ENCODE measurements at places on chromosomes 7 and 10. TPM values are rescaled to one million over a fixed set of nuclear protein-coding genes. Genes with fewer than 3 reads are reported as not detected.
A peak's percentile ranks its signal among the peaks of the same experiment; 100 is the strongest.

GRCh38 chr10:18918532-18918931 lies 130.1 kb upstream of the MALRD1 start:
- peak; percentile 97 for ATAC-seq

DNA sequence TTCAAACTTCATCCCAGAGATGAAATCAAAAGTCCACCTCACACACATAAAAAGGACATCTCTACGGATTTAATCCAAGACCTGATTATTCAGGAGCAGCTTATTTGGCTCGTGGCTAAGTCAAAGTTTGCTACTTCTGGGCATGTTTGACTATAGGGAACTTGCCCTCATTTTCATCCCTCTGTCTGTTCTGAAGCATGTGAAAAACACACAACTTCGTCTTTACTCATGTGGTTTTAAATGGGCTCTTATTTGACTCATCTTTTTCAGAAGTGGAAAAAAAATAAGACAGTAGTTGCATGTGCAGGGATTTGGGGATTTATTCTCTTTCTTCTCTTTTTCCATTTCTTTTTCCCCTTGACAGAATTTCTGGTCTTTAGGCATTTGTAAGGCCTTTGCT lies 295.9 kb downstream of the TFEC start:
- no peak for ATAC-seq

- no peak for ATAC-seq
Measured at GRCh38 chr10:132739225-132739613, 46.7 kb downstream of the NKX6-2 start.

DNA sequence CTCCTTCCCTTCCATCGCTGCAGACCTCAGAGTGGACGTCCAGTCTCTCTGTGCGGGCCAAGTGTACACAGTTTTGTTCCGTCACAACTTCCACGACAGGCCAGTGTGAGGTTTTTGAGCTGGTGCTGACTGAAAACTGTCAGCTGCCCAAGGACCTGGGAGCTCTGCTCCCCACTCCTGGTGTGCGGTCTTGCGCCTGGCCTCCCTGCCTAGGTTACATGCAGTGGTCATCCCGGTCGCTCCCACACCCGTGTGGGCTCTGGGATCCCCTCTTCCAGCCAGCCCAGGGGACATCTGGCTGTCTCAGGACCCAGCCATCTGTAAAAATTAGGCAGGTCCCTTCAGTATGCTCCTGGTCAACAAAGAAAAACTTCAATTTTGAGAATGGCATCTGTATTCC lies 127.5 kb downstream of the VIPR2 start:
- no peak for ATAC-seq

GRCh38 chr10:13987446-13987845 lies 343.3 kb downstream of the FRMD4A start:
- peak; percentile 9 for ATAC-seq

GRCh38 chr10:79093658-79094411 lies 25.1 kb downstream of the ZMIZ1 start:
- peak; percentile 55 for ATAC-seq

DNA sequence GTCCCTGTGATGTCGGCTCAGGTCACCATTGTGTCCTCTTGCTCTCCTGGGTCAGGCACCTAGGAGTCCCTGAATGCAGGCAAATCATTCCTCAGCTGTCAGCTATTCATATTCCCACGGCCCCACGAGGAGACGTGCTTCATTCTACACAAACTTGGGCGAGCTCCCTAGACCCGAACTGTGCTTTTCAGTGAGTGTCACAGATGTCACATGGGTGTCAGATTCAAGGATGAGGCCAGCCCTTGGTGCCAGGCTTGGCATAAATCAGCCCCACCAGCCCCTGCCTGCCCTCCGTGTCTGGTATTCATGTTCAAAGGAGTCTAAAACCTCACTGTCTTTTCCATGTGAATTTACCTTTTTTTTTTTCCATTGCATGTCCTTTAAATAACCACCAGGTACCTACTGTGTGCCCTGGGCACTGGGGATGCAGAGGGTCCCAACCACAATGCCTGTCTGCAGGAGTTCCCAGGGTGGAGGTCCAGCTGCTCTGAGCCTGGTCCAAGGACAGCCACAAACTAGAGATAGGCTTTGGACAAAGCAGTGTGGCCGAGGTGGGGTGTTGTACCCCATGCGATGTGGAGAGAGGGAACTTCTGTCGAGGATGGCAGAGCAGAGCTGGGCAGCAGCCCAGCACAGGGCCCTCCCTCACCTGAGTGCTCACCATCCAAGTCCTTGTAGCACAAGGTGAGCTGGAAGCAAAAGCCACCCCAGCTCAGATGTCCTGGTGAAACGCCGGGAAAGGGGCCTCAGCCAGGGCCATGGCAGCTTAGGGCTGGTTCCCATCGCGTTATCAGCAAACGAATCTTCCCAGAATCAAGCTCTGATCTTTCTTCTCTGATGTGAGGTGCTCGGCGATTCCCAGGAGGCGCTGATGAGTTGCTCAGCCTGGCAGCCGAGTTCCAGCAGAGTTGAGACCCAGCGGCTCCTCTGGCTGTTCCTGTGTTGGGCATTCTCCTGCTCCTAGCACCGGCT lies 611.9 kb downstream of the PTPRN2 start:
- no peak for ATAC-seq

- ATAC-seq = no peak
Measured at GRCh38 chr10:106712988-106713387, 451.5 kb downstream of the SORCS1 start.

DNA sequence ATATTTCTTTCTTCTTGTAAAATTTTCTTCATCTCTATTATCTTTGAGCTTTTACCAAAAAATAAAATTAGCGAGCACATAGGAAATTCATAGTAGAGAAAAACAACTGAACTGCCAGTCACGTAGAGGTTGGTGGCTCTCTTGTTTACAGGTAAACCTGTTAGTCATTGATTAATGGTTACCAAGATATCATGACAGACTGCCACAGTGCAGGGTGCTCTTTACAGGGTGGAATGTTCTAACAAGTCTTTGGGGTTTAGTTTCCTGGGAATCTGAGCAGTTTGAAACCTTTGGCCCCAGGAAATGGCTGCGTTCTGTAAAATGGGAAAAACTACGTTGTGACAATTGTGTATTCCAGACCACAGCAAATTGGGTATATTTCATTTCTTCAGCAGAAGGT lies 407.3 kb upstream of the ADARB2 start:
- ATAC-seq = no peak

GRCh38 chr7:51324206-51324898 lies 7.7 kb upstream of the COBL start:
- peak; percentile 67 for ATAC-seq

DNA sequence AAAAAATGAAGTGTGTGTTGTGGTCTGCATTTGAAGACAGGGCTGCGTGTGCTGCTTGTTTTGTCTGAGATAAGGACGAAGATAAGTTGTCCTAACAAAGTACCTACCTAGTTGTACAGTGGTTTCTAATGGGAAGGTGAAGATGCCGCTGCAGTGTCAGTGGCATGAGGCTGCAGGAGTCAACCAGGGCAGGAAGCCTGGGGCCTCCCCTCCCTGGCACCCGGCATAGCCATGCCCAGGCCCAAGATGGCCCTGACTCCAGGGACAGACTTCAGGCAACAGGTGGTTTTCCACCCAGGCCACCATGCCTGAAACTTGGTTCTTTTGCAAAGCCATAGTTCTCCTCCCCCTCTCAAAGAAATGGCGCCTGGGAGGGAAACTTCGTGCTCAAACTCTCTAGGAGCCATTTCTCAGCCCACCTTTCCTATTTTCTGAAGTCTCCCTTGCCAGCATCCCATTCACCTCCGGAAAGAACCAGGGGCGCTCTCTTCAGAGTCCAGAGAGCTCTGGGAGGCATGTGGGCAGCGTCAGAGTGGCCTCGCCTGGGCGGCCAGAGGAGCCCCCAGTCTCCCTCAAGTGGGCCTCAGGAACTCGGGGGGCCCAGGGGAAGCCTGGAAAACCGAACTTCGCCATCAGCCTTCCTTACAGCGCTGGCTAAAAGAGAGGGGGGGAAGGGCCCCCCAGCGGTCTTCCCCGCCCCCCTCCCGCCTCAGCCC lies 2.1 kb upstream of the KAT6B start:
- ATAC-seq = no peak

DNA sequence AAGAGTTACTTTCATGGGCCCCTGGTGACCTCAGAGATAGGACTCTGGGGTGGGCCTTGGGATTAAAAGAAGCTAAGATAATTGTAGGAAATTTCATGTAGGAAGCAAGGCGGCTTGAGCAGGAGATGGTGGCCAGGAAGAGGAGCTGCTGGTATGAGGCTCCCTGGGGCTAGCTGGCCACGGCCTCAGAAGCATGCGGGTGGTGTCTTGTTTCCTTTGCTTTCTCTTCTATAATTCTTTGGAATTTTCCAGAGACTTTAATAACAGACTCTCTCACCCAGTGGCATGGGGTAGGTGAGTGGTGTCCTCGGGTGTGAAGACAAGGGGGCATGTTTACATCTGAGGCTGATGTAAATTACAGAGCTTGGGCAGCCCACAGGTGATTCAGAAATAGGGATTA lies 41.9 kb upstream of the KDM7A start:
- no peak for ATAC-seq

GRCh38 chr7:22137026-22137425 lies 191.3 kb upstream of the CDCA7L start:
- ATAC-seq = no peak

DNA sequence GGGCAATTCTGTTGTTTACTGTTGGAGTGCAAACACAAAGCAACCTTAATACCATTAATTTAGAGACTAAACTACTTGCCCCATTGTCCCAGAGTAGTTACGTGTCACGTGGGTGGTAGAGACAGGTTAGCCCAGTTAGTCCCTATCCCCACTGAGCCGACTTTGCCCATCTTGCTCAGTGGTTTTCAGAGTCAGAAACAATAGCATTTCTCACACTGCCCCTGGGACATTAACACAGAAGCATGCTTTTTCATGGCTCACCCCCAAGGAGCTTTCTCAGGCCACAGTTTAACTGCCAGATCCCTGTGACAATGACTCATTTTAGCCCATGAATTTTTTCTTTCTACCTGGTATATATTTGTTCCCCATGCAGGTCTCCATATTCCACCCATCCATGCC lies 271.0 kb downstream of the POU6F2 start:
- ATAC-seq = peak; percentile 48

- no peak for ATAC-seq
Measured at GRCh38 chr7:34851431-34851830, 185.9 kb downstream of the DPY19L1 start.

DNA sequence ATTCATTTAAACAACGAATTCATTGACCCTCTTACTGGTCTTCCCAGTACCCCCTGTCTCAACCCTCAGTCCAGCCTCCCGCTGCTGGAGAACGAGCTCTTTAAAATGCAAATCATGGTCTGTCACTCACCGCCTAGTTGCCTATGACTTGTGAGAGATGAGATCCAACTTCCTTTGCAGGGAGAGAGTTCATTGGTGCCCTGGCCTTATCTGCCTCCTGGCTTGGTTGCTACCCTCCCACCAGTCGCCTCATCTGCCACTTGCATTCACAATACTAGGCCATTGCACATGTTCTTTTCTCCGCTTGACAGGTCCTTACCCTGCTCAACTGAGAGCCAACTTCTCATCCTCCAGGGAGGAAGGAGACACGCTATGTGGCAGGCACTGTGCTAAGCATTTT lies 54.0 kb upstream of the MXI1 start:
- ATAC-seq = no peak

DNA sequence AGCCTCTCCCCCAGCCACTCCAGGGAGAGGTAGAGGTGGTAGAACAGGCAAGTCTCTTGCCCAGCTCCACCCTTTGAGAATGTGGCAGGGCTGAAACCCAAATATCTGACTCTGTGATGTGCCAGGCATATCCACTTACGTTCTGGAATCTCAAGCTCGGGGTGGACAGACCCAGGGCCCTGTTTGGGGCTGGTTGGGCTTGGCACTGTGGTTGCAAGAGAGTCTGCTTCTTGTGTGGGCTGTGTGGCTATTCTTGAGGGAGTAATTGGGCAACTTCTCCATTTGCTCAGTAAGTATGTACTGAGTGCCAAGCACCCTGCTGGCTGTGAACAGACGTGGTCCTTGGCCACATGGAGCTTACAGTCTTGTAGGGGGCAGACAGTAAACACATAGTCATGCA lies 4.7 kb downstream of the UBTD1 start:
- ATAC-seq = no peak

- ATAC-seq = no peak
Measured at GRCh38 chr7:19814776-19815175, 41.4 kb upstream of the TMEM196 start.

DNA sequence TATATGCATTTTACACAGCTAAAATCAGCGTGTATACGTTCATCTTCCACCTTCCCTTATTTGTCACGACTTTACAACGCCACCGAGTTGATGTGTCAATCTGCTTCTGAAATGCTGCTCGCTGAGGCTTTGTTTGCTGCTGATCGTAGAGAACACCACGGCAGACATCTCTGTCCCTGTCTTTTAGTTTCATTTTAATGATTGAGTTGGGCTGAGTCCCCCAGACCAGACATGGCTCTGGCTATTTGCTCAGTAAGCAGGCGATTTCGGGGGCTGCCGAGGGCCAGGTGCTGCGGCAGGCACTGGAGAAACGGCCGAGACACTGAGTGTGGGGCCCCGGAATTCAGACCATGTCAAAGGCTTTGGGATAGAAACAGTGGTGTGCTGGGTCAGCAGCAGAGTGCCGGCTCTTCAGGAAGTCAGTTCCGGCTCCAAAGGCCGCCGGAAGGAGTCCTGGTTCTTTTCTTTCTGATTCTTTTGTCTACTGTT lies 5.0 kb downstream of the LRRC27 start:
- ATAC-seq = peak; percentile 26

DNA sequence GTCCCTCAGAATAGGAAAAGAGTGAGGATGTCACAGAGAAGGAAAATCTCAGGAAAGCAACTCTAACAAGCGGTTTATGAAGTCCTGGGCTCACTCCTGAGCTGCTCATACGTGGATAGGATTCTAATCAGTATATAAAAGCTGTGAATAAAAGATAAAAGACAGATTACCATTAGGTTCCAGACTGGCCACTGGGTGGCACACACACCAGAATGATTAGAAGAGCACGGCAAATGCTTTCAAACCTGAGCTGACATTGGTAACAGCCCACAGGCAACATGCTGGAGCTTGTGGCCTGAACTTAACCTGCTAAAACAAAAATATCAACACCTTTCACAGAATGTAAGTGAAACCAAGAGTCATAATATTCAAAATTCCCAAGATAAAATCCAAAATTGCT lies 370.8 kb downstream of the GRID1 start:
- ATAC-seq = no peak

- ATAC-seq = no peak
Measured at GRCh38 chr7:142485617-142486226, 227.9 kb upstream of the PRSS58 start.

GRCh38 chr10:24784923-24785322 lies 61.2 kb upstream of the ARHGAP21 start:
- peak; percentile 22 for ATAC-seq

GRCh38 chr10:27536437-27536836 lies 32.3 kb downstream of the RAB18 start:
- no peak for ATAC-seq

The CHRM2 gene
- total RNA-seq = 7.1 TPM

The SLC26A4 gene
- total RNA-seq = 1.1 TPM

The ANKRD61 gene
- total RNA-seq = 5.9 TPM

The RASA4 gene
- 9.9 TPM for total RNA-seq

The ABLIM1 gene
- total RNA-seq = 37.1 TPM
